ENCODE measurements at places on chromosomes 4 and X.

- no peak for DNase-seq
Measured at GRCh38 chrX:69718102-69718501, 102.2 kb downstream of the EDA start.

- no peak for DNase-seq
Measured at GRCh38 chr4:41213625-41214135, 662 bp downstream of the APBB2 start.

GRCh38 chrX:40166582-40166981 is 68.8 kb upstream of the BCOR start:
- no peak for DNase-seq

GRCh38 chr4:46506876-46507275 is 116.9 kb upstream of the GABRA2 start:
- no peak for DNase-seq

DNA sequence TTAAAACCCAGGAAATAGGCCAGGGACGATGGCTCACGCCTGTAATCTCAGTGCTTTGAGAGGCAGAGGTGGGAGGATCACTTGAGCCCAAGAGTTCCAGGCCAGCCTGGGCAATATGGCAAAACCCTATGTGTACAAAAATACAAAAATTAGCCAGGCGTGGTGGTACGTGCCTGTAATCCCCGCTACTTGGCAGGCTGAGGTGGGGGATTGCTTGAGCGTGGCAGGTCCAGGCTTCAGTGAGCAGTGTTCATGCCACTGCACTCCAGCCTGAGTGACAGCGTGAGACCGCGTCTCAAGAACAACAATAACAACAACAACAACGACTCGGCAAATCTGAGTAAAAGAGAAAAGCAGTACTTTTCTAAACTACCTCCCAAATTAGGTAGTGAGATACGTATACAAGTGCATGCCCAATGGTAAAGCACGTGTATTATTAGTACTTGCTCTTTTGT is 13.0 kb upstream of the NDUFC1 start:
- DNase-seq, result no peak

DNA sequence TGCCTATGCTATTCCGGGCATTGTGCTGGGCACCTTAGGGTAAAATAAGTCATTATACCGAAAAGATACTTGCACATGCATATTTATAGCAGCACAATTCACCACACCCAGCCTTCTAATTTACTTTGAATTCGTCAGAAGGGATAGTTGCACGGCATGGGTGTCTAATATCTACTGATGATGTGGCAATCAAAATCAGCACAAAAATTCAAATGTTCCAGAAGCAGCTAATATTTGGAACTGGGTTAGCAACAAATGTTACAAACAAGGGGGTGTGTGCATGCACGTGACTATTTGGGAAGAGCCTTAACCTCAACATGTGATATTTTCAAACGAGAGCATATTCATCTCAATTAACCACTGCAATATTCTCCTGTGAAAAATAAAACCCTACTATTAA is 79.7 kb upstream of the PRSS48 start:
- DNase-seq, result no peak

- DNase-seq, result no peak
Measured at GRCh38 chr4:152246659-152247058, 289.2 kb downstream of the FBXW7 start.

DNA sequence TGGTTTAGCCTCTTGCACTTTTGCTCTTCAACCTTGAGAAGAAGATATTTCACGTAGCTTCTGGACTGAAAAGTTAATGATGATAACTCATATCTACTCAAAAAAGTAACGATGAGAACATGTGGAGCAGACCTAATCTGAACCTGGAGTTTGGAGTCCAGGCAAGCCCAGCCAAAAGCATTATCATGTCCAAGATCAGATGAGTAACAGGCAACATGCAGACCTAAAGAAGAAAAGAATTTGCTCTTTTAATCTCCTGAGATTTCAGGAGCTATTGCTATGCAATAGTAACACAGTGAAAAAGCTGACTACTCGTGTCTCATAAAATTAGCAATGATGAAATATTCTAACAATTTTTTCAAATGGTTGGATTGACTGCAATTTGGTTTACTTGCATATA is 21.8 kb upstream of the PPA2 start:
- no peak for DNase-seq

- DNase-seq, result no peak
Measured at GRCh38 chrX:254630-255215, 26.5 kb upstream of the PLCXD1 start.

GRCh38 chrX:101260435-101260834 is 30.7 kb downstream of the TAF7L start:
- DNase-seq, result no peak

All from PC-9 (cell line).